ENCODE measurements at places on chromosomes 11 and 22.

GRCh38 chr22:28029956-28030355 is 110.9 kb upstream of the PITPNB start:
- no peaks in the 10 kb centered on the region for H3K27me3 ChIP-seq
- H3K27ac ChIP-seq: no peak overlapping the region
- no peak overlapping the region for H3K4me3 ChIP-seq
- no peaks in the 10 kb centered on the region for H3K36me3 ChIP-seq
- H3K4me1 ChIP-seq: 0 out of 2 replicates have a peak, but pooled peaks cover 3% of the 10 kb centered on the region

DNA sequence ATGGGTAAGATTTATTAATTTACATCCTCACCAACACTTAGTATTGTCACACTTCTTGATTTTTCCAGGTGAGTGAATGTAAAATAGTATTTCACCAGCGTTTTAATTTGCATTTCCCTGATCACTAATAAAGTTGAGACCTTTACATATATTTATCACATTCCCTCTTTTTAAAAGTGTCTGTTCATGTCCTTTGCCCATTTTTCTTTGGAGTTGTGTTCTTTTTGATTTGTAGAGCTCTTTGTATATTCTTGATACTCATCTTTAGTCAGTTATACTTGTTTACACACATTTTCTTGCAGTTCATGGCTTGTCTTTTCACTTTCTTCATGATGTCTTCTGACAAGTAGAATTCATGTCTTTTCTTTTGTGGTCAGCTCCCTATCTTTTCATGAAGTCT is 2.2 kb upstream of the PLAAT5 start:
- peaks cover 25% of the 10 kb centered on the region for H3K4me1 ChIP-seq
- H3K36me3 ChIP-seq: no peaks in the 10 kb centered on the region
- no peak for DNase-seq
- no peak overlapping the region for H3K27ac ChIP-seq
- no peaks in the 10 kb centered on the region for H3K27me3 ChIP-seq
- H3K4me3 ChIP-seq: no peak overlapping the region

DNA sequence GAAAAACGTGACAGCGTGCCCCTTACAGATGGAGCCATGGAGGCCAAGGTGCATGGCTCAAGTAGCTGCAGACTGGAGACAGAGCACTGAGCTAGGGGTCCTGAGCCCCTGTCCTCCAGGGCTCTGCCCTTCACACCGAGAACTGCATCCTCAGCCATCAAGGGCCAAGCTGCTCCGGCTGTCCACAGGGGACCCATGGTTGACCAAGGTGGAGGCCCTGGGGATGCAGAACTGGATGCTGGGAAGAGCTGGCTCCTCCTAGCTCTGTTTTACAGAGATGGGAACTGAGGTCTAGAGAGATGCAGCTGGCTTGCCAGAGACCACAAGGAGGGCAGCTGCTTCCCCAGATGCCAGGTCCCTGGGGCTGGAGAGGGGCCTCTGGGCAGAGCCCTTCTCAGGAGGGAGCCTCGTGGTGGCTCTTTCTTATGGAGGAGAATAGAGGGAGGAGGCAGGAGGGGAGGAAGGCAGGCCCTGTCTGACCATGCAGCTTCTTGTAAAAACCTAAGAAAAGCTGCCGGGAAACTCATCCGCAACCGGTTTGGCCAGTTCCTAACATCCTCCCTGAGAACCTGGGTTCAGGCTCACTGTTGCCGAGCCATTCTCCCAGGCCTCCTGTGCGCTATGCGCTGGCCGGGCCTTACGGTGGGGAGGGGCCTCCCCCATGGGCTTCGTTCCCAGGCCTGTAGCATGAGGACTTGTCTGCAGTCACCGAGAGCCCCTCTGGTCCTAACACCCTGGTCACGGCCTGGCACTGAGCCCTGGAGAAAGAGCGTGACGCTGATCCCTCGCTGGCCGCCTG is 80.6 kb downstream of the WNT7B start:
- DNase-seq: no peak
- H3K4me1 ChIP-seq: peaks cover 19% of the 10 kb centered on the region

DNA sequence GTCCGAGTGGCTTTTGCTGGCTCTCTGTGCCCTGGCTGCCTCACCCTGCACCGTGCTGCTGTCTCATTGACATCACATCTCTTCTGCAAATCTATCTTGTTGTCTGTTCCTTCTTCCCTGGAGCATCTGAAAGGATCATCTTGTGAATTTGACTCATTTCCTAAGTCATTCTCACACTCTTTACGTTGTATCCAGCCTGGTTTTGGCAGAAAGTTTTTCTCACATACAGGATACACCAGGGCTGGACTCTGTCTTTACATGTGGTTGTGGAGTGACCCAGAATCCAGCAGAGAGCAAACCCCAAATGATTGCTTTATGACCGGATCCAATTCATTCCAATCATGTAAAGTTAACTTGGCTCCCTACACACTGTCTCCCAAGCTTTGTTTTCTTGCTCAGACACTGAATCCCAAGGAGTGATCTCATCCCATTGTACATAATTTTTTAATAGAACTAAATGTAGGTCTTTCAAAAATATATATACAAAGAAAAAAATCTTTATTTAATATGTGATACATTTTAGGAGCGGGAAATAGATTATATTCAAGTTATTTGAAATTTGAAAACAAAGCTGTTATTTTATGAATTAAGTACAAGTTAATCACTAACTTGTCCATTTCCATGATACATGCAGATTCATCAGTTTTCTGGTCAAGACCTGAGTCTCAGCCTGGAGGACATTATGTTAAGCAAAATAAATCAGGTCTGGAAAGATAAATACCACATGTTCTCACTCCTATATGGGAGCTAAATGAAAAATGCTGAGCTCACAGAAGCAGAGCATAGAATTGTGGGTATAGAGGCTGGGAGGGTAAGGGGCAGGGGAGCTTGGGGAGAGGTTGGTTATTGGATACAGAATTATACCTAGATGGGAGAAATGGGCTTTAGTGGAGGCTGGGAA is 2.9 kb upstream of the RFPL1 start:
- no peaks in the 10 kb centered on the region for H3K4me1 ChIP-seq
- no peak overlapping the region for H3K4me3 ChIP-seq
- no peaks in the 10 kb centered on the region for H3K36me3 ChIP-seq
- H3K27me3 ChIP-seq: peaks cover 23% of the 10 kb centered on the region
- no peak overlapping the region for H3K27ac ChIP-seq
- no peak for DNase-seq
